ENCODE measurements at places on chromosomes 13 and 19.

DNA sequence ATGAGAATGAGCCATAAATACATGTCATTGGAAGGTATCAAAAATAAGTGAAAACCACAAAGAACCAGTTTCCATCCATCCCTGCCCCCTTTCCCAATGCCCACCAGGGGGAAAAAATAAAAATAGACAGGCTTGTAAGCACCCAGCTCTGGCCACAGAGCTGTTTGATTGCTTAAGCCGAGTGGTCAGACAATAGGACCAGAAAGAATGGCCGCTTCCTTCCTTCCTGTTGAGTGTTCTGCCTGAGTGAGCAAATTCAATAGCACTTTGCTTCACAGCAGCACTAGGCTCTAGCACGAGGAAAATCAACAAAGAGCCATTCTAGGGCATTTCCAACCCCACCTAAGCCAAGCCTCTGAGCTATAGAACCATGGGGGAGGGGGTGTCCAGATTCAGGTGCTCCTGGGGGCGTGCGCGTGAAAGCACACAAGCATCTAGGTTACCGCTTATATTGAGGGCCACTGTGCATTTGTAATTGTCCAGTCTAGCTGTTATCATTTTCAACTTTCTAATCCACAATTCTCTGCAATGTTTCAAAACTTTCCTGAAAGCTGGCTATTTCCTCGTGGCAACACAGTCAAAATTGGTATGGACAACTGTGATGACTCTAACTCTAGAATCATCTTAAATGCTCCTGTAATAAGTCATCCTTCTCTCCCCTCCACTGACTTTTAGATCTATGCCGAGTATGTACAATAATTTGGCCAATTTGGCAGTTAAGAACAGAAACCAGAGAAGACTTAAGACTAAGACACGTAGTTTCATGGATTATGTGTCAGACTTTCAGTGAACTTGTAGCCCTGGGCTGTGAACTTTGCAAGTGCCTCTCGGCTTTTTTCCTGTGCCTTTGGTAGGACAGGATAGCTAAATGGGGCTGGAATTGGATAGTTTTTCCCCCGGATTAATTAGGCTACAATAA, 64.3 kb downstream of the SPRY2 start:
- no peak for DNase-seq

DNA sequence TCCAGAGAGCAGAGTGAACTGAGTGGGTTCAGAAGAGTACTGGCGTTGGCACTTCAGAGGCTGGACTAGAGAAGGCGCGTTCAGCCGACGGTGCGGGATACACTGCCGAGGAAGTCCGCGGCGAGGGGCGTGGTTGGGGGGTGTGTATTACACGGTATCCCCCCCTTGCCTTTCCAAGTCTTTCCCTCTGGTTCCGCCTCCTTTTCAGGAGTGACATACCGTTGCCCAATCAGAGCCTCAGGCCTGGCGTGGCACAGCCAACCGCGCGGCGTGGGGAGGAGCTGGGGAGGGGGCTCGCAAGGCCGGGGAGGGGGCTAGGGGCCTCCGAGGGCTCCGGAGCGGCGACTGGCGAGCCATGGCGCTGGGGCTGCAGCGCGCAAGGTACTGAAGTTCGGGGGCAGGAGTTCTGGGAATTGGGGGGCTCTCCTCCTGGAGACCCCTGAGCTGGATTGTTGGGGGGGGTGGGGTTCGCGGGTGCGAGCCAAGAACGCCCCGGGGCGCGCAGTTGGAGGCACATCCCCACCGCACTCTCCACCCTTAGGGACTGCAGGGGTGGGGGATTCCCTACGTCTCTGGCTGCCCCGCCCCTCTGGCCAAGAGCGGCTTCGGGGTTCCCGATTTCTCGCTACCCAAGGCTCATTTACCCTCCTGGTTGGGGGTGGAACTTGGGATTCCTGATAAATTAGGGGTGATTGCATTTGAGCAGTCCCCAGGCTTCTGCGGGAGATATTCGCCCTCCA, at the start of gene HIF3A:
Gene HIF3A (plus strand): TSS at position 321 of the 740 bp plus-strand sequence. CDS start 35 bp downstream, at position 356.
- no peak for DNase-seq

DNA sequence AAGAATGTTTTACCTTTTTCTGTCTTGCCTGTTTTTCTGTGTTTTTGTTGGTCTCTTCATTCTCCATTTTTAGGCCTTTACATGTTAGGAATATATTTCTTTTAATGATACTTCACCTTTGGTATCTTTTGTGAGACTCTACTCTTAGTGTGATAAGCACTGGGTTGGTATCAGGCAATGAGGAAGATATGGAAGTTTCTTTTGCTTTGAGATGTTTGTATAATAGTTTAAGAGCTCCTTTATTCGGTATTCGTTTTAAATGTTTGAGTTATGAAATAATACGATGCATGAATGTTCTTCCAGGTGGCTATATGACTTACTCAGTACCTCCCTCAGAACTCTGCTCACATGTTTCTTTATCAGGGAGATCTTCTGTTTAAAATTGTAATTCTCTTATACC, 144.8 kb downstream of the PDS5B start:
- DNase-seq = no peak

- DNase-seq = no peak
Measured at GRCh38 chr19:32459204-32459865, 53.8 kb downstream of the DPY19L3 start.

DNA sequence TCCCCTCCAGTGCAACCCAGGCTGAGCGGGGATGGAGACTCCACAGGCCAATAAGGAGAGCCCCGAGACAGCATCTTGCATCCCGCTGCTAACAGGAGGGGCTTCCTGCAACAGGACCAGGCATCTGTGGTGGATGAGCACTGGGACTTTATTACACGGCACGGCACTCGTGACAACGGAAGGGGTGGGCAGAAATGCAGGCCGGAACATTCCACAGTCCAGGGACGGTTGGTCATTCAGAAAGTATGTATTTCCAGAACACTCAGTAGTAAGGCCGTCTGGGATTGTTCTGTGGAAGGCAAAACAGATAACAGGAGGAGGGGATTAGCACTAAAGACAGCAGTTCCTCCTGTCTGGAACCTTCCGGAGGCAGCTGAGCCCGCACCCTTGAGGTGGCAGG, 3.3 kb upstream of the TM6SF2 start:
- no peak for DNase-seq

DNA sequence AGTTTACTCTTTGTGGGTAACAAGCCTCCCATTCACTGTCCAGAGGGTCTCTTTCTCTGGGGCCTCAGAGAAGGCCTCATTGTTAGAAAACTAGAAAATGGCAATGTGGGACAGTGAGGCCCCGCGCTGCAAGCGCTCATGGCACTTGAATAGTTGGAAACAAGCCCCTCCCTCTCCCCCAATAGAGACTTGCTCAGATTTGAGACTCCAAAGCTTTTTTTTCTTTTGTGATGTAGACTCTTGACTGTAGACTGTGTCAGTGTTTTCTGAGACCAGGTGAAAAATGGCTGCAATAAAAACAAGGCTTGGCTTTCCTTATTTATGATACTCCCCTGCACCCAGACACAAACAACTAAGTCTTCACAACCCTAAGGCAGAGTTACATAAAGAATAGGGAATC, 38.7 kb upstream of the UBL3 start:
- DNase-seq = no peak

DNA sequence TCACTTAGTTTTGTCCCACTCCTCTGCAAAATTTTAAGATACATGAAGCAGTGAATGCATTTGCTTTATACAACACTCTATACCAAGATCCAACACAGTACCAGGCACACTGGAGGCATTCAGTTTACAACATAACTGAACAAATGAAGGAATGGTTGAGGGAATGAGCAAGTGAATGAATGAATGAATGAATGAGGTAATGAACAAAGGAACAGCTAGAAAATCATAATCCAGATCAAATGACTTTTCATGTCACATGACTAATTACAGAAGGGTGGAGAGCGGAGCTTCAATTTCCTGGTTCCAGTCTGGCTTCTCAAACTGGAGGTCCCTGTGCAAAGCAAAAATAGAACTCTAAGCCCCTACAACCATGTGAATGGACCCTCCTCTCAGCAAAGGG, 16.7 kb downstream of the TBC1D4 start:
- DNase-seq = no peak

- DNase-seq = no peak
Measured at GRCh38 chr13:76632401-76633044, 253.7 kb downstream of the KCTD12 start.

DNA sequence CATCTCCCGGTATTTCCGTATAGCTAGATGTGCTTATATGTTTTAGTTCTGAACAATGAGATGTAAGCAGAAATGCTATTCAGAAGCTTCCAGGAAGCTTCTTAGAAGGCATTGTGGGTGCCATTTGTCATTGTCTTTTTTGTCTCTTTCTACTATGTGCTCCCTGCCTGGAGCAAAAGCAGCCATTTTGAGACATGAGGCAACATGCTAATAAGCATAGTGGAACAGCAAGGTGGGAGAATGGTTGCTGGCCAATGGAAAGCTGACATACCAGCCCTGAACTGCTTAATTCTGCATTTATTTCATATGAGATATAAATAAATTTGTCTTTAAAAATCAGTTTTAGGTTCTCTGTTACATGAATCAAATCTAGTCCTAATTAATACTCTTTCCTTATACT, 299.7 kb downstream of the LMO7 start:
- no peak for DNase-seq

GRCh38 chr13:49622174-49622946, 5.9 kb upstream of the ARL11 start:
- DNase-seq = no peak

DNA sequence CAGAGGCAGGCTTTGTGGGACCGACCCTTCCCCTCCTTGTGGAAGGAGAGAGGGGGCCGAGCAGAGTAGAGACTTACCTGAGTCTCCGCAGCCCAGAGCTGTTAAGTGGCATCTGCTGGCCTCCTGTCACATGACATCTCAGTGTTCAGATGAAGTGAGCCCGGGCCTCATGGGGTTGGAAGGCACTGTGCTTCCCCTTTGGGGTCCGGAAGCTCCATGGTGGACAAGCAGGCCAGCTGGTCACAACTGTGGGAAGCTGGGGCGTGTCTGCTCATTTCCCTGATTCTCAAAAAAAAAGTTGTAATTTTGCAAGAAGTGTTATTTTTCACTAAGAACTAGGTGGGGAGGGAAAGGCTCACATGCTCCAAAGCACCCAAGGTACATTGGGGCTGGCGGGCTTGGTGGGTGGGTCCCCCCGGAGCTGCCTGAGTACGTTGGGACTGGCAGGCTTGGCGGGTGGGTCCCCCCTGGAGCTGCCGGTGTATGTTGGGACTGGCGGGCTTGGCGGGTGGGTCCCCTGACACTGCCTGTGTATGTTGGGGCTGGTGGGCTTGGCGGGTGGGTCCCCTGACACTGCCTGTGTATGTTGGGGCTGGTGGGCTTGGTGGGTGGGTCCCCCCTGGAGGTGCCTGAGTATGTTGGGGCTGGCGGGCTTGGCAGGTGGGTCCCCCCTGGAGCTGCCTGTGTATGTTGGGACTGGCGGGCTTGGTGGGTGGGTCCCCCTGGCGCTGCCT, 18.2 kb upstream of the DCUN1D2 start:
- no peak for DNase-seq

- DNase-seq = peak; percentile 56
Measured at GRCh38 chr19:41993612-41994483, at the start of gene ATP1A3. Gene ATP1A3 (minus strand): TSS chr19:41994230. CDS start chr19:41994076, 154 bp downstream.

- DNase-seq = no peak
Measured at GRCh38 chr19:54281007-54281728, at the start of gene LILRB2. Gene LILRB2 (minus strand): TSS chr19:54281110. CDS start chr19:54280496, 614 bp downstream.

DNA sequence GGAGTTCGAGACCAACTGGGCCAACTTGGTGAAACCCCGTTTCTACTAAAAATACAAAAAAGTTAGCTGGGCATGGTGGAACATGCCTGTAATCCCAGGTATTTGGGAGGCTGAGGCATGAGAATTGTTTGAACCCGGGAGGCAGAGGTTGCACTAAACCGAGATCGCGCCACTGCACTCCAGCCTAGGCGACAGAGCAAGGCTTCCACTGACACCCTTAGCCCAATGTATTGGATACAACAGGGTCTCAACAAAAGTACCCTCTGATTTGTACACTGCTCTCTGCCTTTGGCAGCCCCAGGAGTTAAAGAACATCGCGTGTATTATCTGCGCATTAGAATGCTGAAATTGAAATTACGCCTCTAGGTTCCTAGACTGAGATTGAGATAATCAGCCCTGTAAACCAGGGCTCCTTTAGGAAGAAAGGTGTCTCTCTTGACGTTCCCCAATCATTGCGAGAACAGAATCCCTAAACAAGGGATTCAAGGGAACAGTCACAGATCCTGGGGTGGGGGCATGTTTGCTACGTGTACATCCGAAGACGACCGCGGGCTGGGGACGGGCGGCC, 21.9 kb downstream of the IPO5 start:
- DNase-seq = no peak

DNA sequence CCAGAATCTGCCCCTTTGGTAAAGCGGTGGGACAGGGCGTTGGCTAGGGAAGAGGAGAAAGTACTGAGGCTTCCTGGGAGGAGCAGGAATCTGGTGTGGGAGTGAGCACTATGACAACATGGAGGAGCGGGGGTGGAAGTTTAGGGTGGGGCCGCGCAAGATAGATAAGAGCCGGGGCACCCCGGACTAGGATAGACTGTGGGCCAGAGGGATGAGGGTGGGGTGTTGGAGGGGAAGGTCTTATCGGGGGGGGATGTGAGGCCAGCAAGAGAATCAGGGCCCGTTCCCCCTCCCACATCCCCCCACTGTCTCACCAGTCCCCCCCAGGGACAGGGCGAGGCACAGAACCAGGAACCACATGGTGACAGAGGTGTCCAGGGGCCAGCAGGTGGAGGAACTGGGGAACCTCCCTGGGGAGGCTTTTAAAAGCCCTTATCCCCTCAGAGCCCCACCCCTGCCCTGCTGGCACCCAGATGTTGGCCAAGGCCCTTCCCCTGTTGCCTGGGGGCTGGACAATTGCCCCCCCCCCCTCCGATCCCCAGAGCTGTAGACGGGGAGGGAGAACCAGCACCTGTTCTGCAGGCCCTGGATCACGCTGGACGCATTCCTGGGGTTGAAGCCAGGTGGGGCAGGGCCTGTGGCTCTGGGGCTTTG, at the start of gene KLK1:
Gene KLK1 (minus strand): TSS at position 399 of the 654 bp plus-strand sequence. CDS start 39 bp downstream, at position 360.
- no peak for DNase-seq

DNA sequence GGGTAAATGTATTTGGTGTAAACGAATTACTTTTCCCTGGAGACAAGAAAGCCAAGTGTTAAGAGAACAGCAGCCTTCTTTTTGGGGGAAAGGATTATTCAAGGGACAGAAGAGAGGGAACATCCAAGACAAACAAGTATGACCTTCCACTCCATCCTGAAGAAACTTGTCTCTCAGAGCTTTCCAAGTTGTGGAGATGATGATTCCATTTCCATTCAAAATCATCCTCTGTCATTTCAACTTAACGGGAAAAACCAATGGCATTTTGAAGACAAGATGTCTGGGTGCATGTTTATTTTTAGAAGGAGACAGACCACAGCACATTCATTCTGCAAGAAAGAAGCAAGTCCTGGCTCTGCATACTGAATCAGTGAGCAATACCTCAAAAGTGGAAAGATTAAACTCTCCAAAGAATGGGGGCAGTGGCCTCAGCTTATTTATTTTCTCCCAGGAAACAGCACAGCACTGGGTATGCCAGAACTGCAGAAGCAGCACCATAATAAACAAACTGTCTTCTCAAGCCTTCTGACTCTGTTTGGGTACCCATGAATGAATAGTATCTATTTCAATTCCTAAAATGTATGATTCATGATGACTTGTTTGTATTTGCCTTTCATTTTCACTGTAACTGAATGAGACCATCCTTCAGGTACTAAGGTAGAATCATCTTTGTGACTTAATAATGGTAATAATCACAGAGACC, 541.0 kb downstream of the RFC3 start:
- DNase-seq = no peak

- DNase-seq = no peak
Measured at GRCh38 chr19:29678484-29679106, 13.3 kb downstream of the PLEKHF1 start.

- DNase-seq = no peak
Measured at GRCh38 chr19:27776020-27776419, 1436.9 kb downstream of the UQCRFS1 start.
